ENCODE measurements at places on chromosomes 5 and 9.

DNA sequence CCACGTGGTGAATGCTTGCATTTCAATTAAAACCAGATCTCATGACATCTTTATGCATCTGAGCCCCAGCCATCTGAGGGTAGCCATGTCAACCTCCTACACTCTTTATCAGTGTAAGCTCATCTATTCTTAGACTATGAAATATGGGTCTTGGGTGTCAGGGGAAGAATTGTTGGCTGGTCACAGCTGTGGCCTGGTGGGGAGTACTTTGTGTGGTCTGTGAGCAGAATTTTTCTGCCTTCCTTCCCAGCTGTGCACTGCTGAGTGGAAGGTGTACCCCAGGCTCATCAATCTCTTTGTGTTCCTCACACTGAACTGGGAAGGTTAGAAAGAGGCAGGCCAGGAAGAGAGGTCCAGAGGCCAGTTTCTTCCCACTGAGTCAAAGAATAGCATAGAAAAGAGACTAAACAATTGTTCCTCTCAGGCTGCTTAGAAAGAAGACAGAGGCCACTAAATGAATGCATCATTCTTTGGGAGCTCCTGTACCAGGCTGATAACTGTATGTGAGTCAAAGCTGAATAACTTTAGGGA is 202.7 kb upstream of the RGMB start:
- DNase-seq: peak; percentile 59

- DNase-seq: peak; percentile 14
Measured at GRCh38 chr5:10627160-10627701, 63.4 kb downstream of the ANKRD33B start.

DNA sequence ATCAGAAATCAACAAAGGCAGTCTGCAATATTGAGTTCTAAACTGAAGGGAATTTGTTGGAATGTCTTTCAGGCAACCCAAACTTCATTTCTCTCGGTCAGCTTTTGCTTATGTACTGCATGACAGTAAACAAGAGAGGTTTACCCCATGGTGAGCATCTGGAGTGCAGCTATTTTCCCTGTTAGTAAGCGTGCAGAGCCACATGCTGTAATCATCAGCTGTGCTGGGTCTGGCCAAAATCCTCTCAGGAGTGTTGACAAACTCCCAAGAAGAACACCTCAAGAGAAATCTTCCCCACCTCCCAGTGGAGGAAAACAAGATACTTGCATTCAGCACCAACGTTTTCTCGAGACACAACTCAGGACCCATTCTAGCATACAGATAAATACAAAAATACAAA is 83.6 kb upstream of the ADAMTSL1 start:
- peak; percentile 33 for DNase-seq

DNA sequence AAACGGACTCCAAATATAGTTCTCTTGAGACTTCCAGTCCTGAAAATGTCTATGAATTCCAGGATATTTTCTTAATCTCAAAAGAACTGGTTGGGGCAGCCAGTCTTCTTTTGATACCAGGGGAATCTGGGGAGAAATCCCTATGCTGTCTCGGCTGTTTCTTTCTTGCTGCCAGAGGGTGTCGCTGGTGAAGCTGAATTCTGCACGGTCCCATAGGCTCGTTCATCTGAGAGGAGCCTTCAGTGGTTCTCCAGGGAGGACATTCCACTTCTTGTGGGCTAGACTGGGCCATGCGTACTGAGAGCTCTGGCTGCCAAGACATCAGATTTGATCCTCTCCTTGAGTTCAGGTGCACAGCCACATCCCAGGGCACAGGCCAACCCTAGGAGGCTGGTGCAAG is 155.0 kb upstream of the CLINT1 start:
- no peak for DNase-seq

- no peak for DNase-seq
Measured at GRCh38 chr9:72304538-72304937, 60.5 kb downstream of the ZFAND5 start.

DNA sequence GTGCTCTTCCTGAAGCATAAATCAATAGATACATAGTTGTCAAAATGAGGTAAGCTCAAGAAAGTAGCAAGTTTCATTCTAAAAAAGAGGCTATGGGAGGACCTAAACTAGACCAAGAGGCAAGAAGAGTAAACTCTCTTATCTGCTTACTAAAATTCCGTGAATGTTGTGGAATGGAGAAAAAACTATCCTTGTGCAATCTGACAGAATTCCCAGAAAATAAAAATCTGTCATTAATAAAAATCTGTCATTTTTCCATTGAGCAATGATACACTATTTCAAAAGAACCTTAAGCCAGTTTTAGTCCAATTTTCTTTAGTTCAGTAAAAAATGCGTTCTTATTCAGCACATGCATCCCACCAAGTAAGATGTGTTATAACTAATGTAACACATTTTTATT is 15.9 kb upstream of the FANCC start:
- peak; percentile 19 for DNase-seq

- no peak for DNase-seq
Measured at GRCh38 chr9:135357863-135358551, 121.6 kb upstream of the PPP1R26 start.

GRCh38 chr5:179054036-179054785 is 6.0 kb upstream of the ZNF354C start:
- DNase-seq: no peak

GRCh38 chr5:144202726-144203125 is 32.1 kb downstream of the KCTD16 start:
- no peak for DNase-seq

DNA sequence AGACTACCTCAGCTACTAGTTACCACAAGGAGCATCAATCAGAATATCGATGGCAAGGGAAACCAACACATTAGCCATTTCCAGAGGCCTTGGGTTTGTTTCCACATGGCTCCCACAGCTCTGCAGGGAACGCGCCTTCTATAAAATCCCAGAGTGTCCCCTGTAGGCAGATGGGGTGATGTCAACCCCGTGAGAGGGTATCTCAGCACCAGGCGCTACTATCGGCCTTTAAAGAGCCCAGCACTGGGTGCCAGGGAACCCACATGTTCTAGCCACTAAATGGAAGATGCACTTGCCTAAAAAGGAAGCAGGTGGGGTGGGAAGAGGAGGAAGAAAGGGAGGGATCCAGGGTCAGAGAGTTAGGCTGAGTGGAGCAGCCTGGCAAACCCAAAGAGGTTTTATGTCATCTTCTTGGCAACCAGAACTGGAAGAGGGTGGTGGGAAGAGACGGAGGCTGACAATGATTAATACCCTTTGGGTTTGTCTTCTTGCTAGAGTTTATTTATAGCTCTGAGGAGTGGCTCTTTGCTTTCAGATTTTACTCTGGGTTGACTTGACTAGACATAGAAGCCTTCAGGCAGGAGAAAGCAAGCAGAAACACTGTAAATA is 19.9 kb downstream of the MACROH2A1 start:
- no peak for DNase-seq

DNA sequence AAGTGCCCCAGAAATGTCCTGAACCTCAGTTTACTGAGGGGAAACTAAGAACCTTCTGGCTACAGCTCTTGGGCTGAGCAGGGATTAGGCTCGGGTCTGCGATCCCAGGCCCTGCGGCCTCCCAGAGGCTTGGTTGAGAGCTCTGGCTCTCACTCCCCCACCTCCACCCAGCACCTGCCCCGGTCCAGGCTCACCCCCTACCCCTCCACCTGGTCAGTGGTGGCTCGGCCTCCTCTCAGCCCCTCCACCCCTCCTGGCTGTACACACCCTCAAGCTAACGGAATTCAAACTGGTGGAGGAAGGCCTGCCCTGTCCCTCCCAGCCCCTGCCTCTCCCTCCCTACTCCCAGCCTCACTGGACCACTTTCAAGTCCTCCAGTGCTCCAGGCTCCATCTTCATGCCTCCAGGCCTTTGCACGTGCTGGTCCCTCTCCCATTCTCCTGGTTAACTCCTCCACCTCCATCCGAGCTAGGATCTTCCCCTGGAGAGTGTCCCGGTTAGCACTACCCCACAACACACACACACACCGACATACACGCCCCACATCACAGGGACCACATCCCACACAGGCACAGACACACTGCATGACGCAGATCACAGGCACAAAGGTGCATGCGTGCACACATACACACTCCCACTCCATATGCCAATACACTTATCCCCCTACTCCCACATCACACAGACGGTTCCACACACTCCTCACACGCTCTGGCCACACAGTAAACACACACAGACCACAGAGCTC is 130.9 kb downstream of the C9orf50 start:
- peak; percentile 39 for DNase-seq
